NCI-H2081 (cell line): ENCODE measurements at places on chromosomes 6 and 20.

GRCh38 chr20:2338411-2339066, 42.2 kb upstream of the TGM6 start:
- DNase-seq = no peak

- no peak for DNase-seq
Measured at GRCh38 chr6:2951728-2952127, 19.6 kb downstream of the SERPINB6 start.

- DNase-seq = no peak
Measured at GRCh38 chr6:142721215-142721920, 223.6 kb downstream of the HIVEP2 start.

- no peak for DNase-seq
Measured at GRCh38 chr6:156131221-156131903, 645.8 kb upstream of the ARID1B start.

GRCh38 chr6:111806561-111807497, 66.4 kb downstream of the FYN start:
- no peak for DNase-seq

DNA sequence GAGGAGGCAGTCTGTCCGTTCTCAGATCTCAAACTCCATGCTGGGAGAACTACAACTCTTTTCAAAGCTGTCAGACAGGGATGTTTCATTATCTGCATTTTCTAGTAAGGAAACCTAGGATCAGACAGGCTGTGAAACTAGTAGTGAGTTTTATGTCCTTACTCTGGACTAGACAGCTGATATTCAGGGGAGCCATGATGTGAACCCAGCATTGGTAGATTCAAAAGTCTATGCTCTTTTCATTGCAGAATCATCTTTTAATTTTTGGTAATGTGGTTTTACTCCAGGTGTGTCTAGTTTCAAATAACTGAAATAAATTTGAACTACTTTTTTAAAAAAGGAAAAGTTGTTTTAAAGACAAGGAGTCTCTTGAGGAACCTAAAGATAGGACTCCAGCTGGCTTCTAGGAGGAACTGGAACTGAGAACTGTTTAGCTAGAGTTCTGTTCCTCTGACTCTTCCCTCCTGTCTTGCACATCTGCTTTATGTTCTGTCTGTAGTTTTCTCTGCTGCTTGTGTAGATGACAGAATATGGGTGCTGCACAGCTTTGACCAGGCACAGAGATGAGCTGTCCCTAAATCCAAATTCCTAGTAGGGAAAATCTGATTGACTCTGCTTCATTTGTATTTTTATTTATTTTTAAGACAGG, 27.8 kb upstream of the RNF144B start:
- no peak for DNase-seq

- DNase-seq = no peak
Measured at GRCh38 chr20:35305682-35306556, 13.7 kb upstream of the FAM83C start.

DNA sequence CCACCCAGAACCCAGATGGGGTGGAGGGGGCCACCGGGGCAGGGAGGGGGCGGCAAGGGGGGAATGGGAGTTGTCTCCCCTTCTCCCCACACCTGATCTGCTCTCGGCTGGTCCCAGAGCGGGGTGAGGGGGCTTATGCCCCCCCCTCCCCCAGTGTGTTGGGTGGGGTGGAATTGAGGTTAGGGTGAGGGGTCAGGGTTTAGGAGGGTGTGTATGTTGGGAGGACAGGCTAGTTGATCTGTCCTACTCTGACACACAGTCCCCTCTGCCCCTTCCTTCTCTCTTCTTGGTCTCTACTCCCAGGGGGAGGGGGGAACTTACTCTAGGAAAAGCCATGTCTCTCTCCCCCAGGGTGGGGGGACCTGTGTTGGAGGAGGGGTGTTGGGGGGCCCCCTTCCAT, 1.9 kb upstream of the ZBTB9 start:
- DNase-seq = no peak

DNA sequence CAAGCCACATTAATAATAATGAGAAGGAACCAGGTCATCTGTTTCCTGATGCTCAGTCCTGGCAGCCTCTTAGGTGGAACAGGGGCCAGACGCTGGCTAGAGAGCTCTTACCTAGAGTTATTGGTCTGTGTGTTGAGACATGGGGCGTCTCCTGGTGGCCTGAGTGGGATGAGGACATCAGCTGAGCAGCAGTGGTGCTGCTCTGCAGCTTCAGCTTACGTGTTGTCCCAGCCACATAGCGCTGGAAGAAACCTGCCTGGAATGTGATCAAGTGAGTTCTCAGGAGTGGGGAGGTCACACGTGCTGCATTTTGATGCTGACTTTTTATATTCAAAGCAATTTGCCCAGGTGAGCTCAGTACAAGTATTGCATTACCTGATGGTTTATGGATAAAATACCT, 355.4 kb downstream of the CDH26 start:
- no peak for DNase-seq

DNA sequence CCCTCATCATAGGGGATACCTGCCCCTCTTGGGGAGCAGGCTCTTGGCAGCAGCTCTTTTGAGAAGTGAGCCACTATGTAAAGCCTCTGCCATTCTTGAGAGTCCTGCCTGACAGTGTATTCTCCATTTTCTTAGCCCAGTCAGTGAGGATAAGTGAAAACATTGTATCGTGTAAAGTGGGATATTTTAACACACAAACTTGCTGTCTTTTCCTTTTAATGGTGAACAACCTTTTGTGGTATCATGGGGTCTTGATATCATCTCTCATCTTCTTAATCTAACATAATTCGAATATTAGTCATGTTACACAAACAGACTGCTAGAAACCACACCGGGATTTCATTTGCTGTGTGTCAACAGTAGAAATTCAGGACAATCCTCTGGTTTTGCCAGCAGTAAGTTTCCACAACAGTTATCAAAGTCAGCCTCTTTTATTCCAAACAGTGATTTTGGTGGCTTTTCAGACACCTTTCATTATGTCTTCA, 136.2 kb downstream of the HIVEP1 start:
- DNase-seq = no peak

DNA sequence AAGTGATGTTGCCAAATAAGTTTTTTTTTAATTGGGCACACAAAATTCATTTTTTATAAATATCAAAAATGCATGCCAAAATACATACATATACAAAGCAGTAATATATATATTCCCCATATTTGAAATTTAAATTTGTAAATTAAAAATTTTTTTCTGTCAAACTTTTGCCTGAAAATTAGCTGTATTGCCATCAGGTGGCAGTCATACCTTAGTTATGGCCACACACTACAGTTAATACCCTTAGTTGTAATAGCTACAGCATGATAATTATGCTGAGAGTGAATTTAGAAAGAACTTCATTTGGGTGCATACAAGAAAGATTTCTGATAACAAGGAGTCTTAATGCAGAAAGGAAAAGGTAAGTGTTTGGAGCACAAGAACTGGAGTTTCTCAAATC, 46.2 kb upstream of the SDHAF4 start:
- DNase-seq = no peak

- peak; percentile 20 for DNase-seq
Measured at GRCh38 chr6:46129291-46129628, 529 bp upstream of the ENPP4 start.

- DNase-seq = no peak
Measured at GRCh38 chr6:1796706-1797529, 187.2 kb downstream of the FOXC1 start.

DNA sequence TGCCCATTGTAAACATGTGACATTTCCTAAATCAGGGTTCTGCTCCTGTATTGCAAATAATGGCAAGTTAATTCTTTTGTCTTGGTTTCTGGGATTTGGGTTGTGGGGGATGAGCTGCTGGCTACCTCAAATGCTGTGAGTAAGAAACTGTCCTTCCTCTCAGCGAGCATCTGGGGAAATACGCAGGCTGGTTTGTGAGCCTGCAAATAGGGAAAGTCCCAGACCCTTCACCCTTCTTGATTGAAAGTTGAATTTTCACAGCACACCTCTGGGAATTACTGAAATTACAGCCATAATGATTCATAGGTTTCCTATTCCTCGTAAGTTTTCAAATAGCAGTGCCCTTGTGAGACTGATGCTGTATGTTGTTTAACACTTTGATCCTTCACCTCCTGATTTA, 138.1 kb downstream of the TBXT start:
- DNase-seq = no peak

DNA sequence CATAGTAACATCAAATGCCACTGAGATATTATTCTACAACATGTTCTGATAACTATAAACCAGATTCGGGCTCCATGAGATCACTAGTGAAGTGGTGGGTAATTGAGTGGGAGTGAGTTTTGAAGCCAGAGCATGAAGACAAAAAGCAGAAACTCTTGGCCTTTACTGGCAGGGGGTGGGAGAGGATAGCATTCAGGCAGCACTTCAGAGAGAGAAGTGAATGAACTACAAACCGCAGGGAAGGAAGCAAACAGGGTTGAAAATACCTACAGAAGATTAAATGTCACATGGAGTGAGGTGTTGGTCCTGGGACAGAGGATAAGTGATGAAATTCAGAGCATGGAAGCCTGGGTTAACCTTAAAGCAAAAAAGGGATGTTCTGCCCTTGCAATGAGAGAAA, 250.0 kb downstream of the EPM2A start:
- no peak for DNase-seq

GRCh38 chr6:8990075-8990474, 554.7 kb upstream of the SLC35B3 start:
- no peak for DNase-seq

- peak; percentile 87 for DNase-seq
Measured at GRCh38 chr6:37244430-37245310, 12.9 kb upstream of the TBC1D22B start.

DNA sequence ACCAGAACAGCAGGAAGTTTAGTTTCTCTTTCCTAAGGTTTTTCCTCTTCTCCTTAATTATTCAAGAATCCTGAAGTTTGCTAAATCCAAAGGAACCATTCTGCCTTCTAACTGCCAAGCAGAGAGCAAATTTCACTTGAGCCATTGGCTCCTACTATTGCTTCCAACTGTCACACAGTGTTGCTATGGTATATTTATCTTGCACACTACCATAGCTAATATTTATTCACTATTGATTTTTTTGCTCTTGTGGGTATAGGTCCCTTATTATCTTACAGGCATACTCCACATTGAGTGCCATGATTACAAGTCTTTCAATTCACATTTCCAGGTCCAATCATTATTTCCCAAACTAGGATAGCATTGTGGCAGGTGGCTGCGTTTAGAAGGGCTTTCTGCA, 266.7 kb upstream of the FLRT3 start:
- DNase-seq = no peak

- no peak for DNase-seq
Measured at GRCh38 chr6:132498638-132499037, 14.3 kb downstream of the STX7 start.

DNA sequence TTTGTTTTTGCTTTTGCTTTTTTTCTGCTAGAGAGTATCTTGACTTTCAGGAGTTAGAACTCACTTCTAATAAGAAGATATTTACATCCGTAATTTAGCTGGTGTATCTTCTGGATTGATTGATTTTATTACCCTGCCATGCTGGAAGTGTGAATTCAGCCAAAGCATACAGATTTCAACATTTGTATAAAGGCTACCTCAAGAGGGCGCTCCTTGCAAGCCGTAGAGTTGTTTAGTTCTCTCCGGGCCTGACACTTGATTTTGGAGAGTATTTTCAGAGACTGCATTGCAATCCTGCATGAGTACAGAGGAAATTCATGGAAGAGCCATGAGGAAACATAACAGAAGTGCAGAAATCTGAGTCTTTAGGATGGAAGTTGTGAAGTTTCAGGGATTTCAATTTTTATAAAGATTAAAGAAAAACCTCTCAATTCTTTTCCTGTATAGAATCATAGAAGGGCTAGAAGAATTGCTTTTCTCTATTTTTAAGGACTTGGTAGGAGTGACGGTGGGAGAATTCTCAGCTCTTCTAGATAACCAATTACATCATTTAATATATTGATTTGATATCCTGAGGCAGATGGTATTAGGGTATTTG, 66.7 kb upstream of the TIAM2 start:
- DNase-seq = peak; percentile 53

DNA sequence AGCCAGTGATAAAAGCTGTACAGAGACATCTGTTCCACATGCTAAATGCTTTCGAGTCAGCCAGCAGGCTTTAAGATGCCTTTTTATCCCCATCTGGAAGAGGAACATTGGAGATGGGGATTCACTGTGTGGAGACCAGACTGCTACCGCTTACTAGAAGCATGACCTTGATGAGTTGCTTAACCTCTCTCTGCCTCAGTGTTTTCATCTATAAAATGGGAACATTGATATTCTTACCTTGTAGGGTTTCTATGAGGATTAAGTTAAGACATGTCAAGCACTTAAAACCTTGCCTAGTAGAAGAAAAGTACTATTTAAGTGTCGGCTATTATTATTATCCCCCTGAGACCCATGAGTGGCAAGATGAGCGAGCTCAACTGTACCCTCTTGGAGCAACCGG, 165.3 kb upstream of the SNX9 start:
- DNase-seq = no peak

DNA sequence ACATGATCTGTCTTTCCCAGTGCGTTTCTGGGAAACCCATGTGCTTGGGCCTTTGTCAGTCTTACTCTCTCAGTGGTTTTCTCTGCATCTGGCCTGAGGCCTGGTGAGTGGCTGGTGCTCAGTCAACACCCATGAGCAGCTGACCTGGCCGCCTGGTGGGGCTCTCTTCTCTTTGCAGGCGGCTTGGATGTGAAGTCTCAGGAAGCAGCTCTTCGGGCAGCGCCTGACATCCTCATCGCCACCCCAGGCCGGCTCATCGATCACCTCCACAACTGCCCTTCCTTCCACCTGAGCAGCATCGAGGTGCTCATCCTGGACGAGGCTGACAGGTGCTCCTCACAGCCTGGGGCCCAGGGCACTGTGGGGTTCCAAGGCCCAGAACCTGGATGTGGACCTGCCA, 10.8 kb downstream of the DDX27 start:
- DNase-seq = peak; percentile 52
